Retinal pigment epithelial cell (primary cell): ENCODE measurements at places on chromosomes 3 and 15.

DNA sequence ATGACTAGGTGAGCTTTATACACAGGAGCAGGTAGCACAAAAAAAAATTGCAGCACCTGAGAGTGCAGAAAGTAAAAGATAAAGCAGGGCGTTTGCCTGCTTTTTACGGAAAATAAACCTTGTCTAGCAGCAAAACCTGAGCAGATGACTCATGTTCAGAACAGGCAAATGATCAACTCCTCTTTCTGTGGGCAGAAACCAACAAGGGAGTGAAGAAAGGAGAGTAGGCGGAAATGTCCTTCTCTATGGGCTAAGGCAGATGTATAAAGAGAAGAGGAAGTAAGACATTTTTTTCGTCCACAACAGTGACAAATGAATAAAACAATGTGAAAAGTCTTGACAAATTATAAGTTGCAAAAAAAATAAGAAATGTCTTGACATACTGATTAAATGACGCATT is 24.5 kb upstream of the GMNC start:
- DNase-seq = no peak

GRCh38 chr3:156382458-156383346 is 172.2 kb downstream of the SSR3 start:
- no peak for DNase-seq

DNA sequence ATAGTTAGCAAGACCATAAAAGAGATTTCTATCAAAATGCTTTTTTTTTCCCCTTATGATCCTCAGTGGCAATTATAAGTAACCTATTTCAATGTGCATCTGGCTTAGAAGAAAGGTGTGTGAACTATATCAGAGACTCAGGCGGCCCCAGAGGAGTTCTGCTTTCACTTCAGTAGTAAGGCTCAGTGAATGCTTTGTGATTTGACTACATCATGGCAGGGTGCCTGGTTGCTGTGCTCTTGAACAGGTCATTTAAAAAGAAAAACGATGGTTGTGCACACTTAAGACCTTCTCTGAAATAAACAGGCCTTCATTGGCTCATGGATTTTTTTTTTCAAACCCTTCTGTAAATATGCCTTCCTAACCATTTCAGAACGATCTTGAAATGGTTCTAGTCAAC is 400.4 kb upstream of the RARB start:
- no peak for DNase-seq

- no peak for DNase-seq
Measured at GRCh38 chr3:55592572-55592971, 105.5 kb upstream of the WNT5A start.

GRCh38 chr3:133941415-133941821 is 45.7 kb upstream of the RAB6B start:
- DNase-seq = no peak

DNA sequence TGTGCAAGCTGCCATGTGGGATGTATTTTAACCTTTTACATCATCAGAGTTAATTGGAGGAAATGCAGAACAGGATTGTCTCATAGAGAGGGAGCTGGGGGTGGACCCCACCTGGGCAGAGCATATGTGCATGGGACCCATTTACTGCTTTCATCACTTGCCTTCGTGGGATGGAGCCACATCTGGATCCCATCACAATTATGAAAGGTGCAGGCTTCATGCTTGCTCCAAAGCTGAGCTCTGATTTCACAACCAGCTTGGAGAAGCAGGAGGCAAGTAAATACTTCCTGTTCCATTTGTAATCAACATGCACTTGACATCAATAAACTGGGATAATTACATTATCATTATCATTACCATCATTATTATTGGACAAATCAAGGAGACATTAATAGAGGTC is 161.9 kb downstream of the ALDH1A2 start:
- no peak for DNase-seq
